ENCODE measurements at places on chromosomes 12 and 14.

DNA sequence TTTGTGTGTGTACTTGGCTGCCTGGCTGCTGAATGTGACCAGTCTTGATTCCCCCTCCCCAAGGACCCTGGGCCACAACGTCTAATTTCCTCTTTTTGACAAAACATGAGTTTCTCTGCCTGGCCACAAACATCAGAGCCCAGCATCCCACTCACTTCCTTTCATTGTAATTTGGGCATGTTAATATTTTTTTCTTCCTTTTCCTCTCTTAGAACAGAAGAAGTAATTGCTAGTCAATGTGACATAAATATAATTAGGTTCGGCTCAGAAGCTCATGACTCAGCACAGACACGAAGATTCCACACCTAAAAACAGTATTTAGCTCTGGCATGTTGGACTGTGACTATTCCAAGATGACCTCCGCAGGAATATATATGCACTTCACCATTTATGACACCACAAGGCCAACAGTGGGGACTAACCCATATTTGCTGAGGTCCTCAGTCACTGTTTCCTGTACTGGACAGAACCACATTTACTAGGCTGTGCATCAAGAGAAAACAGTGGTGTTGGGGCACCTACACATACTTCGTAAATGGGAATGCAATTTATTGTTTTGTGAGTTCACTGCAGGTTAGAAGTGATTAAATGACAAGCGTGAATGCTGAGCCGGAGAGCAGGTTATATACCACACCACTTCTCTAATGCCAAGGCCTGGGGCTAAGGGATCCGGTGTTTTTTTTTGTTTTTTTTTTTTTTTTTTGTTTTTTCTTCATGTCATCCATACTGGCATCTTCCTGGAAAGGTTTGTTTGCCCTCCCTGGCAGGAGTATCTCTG is 4.2 kb downstream of the GSG1 start:
- no peak for DNase-seq

DNA sequence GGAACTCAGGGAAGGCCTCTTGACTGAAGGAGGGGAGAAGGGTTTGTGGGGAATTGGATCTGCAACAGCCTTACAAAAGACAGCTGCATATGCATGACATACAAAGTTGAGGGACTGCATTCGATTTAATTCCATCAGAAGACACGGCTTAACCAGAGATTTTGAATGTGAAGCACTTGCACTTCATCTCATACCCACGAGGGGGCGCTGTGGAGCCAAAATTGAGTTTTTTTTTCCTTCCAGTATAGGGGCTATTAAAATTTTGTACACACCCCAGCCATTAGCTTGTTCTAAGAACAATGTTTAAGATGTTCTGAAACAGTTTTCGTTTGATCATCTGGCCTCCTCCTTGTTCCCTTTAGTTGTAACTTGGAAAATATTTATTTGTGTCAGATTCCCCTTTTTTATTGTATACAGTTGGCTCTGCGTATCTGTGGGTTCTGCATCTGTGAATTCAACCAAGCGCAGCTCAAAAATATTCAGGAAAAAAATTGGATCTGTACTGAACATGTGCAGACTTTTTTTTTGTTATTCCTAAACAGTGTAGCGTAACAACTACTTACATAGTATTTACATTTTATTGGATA is 1.6 kb downstream of the SUDS3 start:
- peak; percentile 60 for DNase-seq

- DNase-seq = no peak
These were observed 47.5 kb downstream of the PRMT8 start for GRCh38 chr12:3538466-3539030.

DNA sequence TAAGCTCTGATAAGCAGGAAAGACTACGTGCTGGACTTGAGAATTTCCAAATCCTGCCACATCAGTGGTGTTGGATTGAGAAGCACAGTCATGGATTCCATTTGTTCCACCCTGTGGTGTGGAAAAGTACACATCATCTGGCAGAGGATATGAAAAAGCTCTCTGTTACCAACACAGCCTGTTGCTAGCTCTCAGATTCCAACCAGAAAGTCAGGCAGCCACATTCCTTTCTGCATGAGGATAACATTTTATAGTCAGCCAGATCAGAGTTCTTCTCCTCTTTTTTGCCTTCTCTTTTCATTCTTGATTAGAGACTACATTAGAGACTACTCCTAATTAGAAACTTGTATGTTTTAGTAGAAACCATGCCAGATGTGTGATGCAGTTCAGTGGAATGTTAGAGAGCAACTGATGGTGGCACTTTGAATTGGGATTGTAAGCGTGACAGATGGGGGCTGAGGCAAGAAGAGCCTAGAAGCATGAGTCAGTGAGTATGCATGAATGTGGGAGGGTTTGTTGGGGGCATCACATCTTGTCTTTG is 61.2 kb upstream of the STXBP6 start:
- no peak for DNase-seq

GRCh38 chr14:91906374-91906773 is 39.0 kb upstream of the TC2N start:
- no peak for DNase-seq

DNA sequence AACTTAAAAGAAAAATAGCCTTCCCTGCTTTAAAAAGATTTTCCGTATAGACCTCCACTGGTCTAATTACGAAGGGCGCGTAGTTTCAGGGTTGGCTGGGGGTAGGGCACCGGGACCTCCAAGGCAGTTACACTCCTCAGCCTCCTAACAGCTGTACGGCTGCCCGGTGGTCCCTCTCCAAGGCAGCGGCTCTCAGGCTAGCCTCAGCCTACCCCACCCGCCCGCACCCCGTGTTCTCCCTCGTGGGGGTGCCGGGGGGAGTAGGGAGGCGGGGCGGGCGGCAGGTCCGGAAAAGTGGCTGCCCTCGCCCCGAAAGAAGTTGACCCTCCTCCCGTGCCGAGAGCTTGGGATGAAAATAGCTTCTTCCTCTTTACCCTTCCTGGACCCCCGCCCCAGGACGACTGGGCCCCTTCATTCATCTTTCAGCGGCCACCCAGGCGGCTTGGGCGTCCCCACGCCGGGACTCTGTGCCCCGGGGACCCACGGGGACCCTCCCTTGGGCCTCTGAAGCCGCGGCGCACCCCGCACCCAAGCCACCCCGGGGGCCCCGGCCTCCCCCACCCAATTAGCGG is 991 bp upstream of the RCOR1 start:
- DNase-seq = peak; percentile 18

GRCh38 chr14:67820428-67820971 is 921 bp downstream of the RAD51B start:
- no peak for DNase-seq

GRCh38 chr14:51535443-51536044 is 116.2 kb upstream of the FRMD6 start:
- no peak for DNase-seq

- no peak for DNase-seq
These were observed 7.6 kb downstream of the EVL start for GRCh38 chr14:100072783-100073346.
